ENCODE measurements at places on chromosomes 11 and 22. TPM values are rescaled to one million over a fixed set of nuclear protein-coding genes. Genes with fewer than 3 reads are reported as not detected.

The P2RY2 gene
- total RNA-seq, result 8.9 TPM

The MOGAT2 gene
- total RNA-seq, result 0.05 TPM

The FIBIN gene
- total RNA-seq, result not detected

The B3GAT1 gene
- total RNA-seq, result not detected

The ZNF280B gene
- total RNA-seq, result 1.6 TPM

The B3GAT3 gene
- total RNA-seq, result 51.6 TPM

The UBASH3B gene
- 55.6 TPM for total RNA-seq

The LZTR1 gene
- 19.0 TPM for total RNA-seq

Data from A549 treated with DMSO at 1 μM for 4 hours (cell line).